ENCODE measurements at places on chromosomes 11 and 22.
A peak's percentile ranks its signal among the peaks of the same experiment; 100 is the strongest.

DNA sequence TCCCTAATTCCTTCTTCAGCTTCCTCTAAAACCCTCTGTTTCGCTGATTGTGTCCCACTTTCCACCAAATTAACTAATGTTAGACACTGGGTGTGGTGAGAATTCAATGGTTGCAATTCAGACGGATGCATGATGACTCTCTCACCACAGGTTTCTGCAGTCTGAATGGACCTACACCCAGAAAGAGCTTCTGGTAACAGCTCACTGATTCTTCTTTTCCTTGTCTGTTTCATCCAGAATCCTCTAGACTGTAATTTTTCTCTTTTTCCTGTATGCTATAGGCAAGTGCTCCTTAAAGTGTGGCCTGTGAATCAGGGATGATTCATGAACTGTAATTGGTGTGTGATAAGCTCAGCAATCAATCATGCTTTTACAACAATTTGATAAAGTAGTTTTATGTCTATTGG lies 18.1 kb downstream of the MMP10 start:
- DNase-seq = no peak

- no peak for DNase-seq
Measured at GRCh38 chr11:20068691-20069090, 91.6 kb downstream of the DBX1 start.

DNA sequence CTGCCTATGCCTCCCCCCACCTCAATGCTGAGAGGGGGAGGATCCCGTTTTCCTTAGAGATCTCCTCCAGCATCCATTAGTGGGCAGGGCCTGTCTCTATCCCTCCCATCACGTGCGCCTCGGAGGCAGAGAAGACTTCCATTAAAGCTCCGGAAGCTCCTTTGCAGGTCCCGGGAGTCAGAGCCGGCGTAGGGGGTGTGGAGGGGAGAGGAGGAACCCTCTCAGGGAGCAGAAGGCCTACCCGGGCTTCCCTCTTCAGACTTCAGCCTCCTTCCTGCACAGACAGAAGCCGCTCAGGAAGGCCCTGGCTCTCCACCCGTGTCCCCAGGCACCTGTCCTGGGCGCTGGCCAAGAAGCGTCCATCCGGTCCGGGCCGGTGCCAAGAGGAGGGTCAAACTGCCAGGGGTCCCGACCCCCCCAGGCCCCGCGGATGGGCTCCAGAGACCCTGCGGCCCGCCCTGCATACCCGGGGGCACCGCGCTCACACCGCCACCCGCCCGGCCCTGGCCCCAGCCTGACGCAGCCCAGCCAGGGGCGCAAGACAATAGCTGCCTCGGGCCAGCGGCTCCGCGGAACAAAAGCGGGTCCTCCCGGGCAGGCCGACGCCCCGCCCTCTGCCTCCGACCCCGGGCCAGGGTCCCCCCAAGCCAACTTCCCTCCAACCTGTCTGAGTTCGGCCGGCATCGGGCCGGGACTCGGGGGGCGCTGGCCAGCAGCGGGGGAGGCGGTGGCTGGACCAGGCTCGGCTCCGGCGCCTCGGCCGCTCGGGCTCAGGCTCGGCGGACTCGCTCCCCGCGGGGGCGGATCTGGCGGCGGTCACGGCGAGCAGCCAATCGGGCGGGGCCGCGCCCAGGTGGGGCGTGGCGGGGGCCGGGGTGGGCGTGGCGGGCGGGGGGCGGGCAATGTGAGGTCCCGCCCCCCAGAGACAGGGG lies 29.9 kb downstream of the ARVCF start:
- DNase-seq = no peak

GRCh38 chr22:39610766-39611165 lies 40.2 kb downstream of the CACNA1I start:
- DNase-seq = no peak

DNA sequence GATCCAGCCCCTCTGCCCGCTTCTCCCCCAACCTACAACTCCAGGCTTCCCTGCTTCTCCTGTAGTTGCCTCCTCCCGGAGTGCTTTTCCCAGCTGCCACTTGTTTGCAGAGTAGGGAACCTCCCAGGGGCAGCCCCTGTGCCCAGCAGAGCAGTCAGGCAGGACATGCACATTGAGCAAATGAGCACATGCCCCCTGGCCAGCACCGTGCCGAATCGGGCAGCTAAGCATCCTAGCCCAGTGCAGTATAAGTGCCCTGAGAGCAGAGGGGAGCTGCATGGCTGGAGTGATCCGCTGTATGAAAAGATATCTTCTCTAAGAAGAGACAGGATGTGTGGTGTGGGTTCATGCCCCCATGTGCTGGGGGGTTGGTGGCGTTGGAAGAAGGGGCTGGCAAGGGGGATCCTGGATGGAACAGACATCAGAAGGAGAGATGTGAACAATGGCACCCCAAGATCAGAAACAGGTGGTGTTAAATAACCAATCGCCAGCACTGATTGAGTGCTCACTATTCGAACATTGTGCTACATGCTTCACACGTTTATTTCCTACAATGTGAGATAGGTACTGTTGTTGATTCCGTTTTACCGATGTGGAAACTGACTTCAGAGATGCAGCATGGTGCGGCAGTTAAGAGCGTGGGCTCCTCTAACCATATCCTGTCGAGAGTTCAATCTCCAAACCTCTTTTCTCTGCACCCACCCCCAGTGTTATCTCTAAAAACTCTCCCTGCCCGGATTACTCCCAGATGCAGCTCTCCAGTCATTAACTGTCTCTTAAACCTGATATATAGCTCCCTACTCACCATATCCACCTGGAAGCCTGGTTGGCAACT lies 1.2 kb downstream of the AIP start:
- no peak for DNase-seq

GRCh38 chr11:75668451-75669297 lies at the start of gene MAP6:
MAP6 (minus strand) TSS chr11:75669038; CDS start chr11:75668369, 669 bp downstream.
- DNase-seq = peak; percentile 8

- no peak for DNase-seq
Measured at GRCh38 chr11:94849839-94850238, 81.7 kb downstream of the AMOTL1 start.

GRCh38 chr11:2927851-2928604 lies 1.2 kb downstream of the PHLDA2 start:
- DNase-seq = no peak

DNA sequence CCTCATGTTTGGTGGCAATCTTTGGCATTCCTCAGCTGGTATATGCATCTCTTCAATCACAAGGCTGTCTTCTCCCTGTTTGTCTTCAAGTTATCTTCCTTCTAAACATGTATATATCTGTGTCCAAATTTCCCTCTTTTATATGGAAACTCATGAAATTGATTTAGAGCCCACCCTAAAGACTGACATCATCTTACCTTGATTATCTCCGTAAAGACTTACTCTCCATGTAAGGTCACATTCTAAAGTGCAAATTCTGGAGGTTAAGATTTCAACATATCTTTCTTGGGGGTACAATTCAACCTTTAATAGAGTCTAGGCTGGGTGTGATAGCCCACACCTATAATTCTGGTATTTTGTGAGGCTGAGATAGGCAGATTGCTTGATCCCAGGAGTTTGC lies 215.8 kb upstream of the LRRC4C start:
- no peak for DNase-seq

DNA sequence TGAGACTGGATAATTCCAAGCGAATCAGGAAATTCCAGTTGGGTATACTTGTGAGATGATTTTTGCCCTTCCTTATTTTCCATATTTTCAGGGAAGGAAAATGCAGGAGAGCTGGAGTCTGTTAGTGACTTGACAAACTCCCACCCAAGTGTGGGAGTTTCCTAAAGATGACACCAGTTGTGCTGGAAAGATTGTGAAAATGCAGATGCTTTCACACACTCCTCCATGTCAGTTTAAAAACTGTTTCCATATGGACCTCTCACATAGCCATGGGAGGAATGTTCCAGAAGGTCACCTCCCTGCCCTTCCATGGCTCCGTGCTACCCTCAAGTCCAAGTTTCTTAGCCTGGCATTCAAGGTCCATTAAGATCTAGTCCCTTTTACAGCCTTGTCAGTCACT lies 350.7 kb upstream of the NARS2 start:
- no peak for DNase-seq

GRCh38 chr22:28907311-28908008 lies 24.1 kb downstream of the ZNRF3 start:
- no peak for DNase-seq

- no peak for DNase-seq
Measured at GRCh38 chr22:33427461-33427860, 369.3 kb upstream of the SYN3 start.

GRCh38 chr11:693887-694562 lies 997 bp downstream of the DEAF1 start:
- no peak for DNase-seq

- DNase-seq = no peak
Measured at GRCh38 chr11:12164061-12165014, 53.9 kb downstream of the MICAL2 start.

GRCh38 chr11:44342616-44343015 lies 32.7 kb upstream of the ALX4 start:
- no peak for DNase-seq

DNA sequence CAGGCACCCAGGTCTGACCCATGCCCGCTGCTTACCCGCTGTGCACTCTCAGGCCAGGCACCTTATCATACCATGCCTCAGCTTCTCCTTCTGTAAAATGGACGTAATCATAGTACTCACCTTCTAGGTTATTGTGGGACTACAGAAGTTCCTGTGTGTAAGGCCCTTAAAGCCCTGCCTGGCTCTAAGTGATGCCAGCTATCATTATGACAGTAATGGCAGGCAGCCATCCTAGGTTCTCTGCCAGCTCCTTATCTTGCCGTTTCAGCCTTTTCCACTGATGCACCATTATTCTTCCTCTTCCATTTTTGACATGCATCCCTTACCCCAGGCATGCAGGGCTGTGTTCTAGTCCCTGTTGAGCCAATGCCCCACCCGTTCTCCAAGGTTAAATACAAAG lies 57.9 kb downstream of the DBX1 start:
- no peak for DNase-seq

DNA sequence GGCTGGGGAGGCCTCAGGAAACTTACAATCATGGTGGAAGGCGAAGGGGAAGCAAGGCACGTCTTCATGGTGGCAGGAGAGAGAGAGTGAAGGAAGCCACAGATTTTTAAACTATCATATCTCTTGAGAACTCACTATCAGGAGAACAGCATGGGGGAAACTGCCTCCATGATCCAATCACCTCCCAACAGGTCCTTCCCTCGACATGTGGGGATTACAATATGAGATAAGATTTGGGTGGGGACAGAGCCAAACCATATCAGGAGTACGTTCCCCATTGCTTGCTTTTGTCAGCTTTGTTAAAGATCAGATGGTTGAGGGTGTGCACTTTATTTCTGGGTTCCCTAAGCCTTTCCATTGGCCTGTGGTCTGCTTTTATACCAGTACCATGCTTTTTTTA lies 53.7 kb upstream of the E2F8 start:
- no peak for DNase-seq

GRCh38 chr11:121383716-121384115 lies 68.4 kb upstream of the SORL1 start:
- no peak for DNase-seq

DNA sequence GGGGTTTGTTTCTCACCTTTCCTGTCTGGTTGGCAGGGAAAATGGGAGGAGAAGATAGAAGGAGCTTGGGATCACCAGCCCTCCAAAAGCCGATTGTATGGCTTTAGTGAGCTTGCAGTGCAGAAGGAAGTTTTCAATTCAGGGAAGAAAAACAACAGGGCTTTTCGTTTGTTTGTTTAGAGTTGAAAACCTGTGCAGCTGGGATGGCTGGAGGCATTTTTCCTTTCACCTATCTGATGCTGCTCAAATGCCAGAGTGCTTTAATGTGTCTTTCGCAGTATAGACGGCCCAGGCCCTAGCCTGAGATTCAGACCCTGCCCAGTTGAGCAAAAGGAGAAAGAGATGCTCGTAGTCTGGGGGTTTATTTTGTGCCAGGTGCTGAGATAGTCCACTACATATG lies 87.9 kb downstream of the INSC start:
- no peak for DNase-seq

DNA sequence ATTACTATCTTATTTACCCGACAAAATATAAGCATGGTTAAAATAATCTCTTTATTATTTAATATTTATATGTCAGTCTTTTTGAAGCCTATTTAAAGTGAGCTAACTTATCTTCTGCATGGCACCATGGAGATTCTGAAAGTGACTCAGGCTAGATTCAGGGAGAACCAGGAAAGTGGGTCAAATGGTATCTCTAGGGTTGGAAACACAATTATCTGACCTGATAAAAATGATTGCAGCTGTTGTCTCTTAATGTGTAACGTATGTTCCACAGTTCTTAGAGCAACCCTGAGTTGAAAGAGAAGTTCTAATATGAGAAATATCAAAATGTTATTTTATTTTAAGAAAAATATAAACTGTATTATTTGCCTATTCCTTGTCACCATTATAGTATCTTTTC lies 143.1 kb upstream of the CARD18 start:
- no peak for DNase-seq

- DNase-seq = no peak
Measured at GRCh38 chr11:71340086-71340606, 87.8 kb upstream of the SHANK2 start.

DNA sequence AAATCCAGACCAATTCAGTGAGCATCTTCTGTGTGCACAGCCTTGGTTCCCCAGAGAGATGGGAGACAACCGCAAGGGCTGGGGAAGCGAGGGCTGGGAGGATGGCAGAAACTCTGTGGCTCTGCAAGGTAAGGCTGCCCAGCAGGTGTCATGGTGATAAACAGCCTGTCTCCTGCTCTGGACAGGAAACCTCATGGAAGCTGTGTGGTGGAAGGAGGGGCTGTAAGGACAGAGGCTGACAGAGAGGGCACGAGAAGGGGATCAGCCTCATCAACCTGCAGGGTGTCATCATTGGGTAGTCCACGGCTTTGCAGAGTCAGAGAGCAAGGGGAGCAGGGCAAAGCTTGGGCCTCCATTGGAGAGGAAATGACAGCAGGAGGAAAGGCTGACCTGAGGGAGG lies 138.4 kb upstream of the CADM1 start:
- DNase-seq = no peak

- no peak for DNase-seq
Measured at GRCh38 chr11:120061036-120061760, 76.7 kb downstream of the TRIM29 start.

DNA sequence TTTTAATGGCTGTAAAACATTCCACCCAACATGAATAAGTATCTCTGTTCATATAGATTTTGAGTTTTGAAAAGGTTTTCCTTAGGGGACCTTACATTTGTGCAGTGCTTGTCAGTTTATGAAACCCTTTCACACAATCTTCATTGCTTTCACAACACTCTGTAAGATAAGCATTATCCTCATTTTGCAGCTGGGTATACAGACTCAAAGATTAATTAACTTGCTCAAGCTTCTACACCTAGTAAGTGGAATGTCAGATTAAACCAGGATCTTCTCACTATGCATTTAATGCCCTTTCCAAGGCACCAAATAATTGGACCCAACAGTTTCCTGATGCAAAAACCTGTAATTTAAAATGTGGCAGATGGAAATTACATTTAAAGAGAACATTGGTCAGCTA lies 11.6 kb upstream of the GAB2 start:
- DNase-seq = no peak

- DNase-seq = no peak
Measured at GRCh38 chr11:37104380-37104779, 506.3 kb upstream of the RAG2 start.

GRCh38 chr11:64287676-64288352 lies 2.2 kb downstream of the GPR137 start:
- no peak for DNase-seq

GRCh38 chr11:12746593-12747097 lies 72.4 kb downstream of the TEAD1 start:
- DNase-seq = peak; percentile 86

Data from left renal pelvis (tissue), 4 donors.